Left kidney (tissue), 8 donors: ENCODE measurements at places on chromosomes 4 and X. TPM values are rescaled to one million over a fixed set of nuclear protein-coding genes. Genes with fewer than 3 reads are reported as not detected.

- DNase-seq: peak; percentile 93
Measured at GRCh38 chr4:38752941-38753806, 29.6 kb downstream of the TLR10 start.

- no peak for DNase-seq
Measured at GRCh38 chrX:39852491-39852890, 245.3 kb downstream of the BCOR start.

DNA sequence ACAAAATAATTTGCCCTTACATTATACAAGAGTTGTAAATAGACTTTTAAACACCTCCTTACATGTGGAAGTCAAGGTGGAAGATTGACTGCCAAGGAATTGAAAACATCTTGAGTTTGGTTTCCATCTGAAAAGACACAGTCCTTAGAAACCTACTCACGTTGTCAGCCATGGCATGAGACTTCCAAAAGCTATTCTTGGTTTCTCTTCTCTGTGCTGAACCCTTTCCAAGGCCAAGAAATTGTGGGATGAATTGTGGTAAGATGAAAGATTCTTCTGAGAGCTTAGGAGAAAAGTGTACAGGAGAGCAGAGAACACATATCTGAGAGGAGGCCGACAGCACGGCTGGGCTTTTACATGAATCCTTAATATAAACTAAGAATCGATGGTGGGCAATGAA lies 370.0 kb downstream of the FBXW7 start:
- DNase-seq: no peak

DNA sequence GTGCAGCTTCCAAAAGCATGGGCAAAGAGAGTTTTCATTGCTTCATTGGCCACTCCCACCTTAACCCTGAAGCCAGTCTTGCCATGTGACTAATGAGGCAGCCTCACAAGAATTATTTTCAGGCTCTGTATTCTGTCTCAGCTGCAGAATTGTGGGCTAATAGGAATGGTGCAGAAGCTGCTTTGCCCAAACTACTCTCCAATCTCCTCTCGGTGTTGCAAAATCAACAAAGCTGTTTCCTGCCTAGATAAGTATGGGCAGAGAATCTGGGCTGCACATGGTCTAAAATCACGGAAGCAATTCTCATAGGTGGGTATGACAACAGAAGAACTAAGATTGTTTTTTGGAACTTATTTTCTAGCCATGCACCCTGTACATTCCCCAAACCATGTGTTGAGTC lies 31.4 kb downstream of the PPP1R2C start:
- DNase-seq: no peak

DNA sequence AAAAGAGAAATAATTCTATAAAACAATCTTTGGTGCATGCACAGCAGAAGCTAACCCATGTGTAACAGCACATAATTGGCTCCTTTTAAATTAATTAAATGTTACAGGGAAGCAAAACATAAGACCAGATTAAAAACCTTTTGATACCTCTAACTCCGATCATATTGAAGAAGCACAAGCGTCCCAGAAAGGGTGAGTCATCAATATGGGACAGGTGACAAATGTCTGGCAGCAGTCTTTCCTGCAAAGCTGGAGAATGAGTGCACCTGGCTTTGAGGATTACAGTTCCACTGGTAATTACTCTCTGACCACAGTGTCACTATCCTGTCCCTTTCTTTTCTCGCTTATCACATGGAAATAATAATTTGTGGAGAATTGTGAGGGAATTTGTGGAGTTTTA lies 94.6 kb downstream of the FAM9B start:
- no peak for DNase-seq

- no peak for DNase-seq
Measured at GRCh38 chr4:54843946-54844345, 186.2 kb downstream of the KIT start.

- no peak for DNase-seq
Measured at GRCh38 chr4:120703908-120704307, 218.6 kb downstream of the PRDM5 start.

XAGE5 gene
- not detected for polyA plus RNA-seq

- DNase-seq: no peak
Measured at GRCh38 chrX:10404436-10404835, 215.9 kb downstream of the MID1 start.

GPR50 gene
- polyA plus RNA-seq: 0.10 TPM

- no peak for DNase-seq
Measured at GRCh38 chrX:133653358-133653757, 238.1 kb upstream of the GPC4 start.

DNA sequence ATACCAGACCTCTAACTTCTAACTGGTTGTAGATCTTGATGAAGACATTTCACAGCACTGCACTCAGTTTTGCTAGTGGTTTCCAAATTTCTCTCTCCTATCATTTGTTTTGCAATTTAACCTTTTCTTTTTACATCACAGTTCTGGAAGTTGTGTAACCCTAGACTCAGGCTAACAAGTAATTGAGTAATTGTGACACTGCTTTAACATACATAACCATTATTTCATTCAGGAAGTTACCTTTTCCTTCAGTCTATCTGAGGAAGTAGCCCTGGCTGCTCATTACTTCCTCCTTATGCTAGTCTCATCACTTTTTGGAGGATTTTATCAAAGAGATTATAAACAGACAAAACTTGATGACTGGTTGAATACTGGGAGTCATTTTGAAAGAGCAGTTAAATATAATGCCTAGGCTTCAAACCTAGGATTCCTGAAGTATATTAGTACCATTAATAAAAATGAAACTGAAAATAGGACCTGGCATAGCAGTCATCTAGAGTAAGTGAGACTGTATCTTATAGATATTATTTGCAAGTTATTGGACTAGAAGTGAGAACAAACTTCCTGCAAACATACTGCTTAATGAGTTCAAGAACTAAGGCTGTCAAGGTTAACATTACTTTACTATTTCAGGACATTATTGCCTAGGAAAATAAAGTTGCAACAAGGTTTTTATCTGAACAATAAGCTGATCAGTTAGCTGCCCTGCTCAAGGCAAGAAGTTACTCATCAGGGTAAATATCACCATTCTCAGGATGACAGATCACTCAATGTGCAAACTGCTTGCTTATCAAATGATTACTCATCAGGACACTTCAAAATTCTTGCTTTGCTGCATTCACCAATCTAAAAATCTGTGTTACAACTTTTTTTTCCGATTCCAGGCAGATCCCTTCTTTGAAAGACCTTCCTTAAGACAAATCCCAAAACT lies 25.6 kb upstream of the TEX13C start:
- no peak for DNase-seq

TKTL2 gene
- not detected for polyA plus RNA-seq

- no peak for DNase-seq
Measured at GRCh38 chr4:179372746-179373145, 1930.5 kb upstream of the AGA start.

DNA sequence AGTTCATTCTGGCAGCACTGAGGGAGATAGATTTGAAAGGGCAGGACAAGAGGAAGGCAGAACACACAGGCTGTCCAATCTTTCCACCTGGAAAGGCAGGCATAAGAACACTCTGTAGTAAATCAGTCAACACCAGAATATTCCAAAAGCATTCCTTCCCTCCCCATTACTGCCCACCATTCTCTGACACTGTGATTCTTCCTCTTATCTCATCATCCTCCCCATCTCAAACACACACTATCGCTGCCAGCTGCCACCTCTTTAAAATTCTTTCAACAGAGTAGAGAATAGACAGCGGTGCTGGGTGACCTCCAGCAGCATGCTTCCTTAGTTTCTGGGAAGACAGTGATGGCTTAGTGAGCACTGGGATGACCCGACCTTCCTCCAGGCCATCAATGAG lies 53.7 kb upstream of the MYOZ2 start:
- no peak for DNase-seq
